Iris pigment epithelial cell (primary cell): ENCODE measurements at places on chromosomes 1 and 21.

- no peak for DNase-seq
These were observed 231.6 kb downstream of the TPR start for GRCh38 chr1:186143481-186143880.

DNA sequence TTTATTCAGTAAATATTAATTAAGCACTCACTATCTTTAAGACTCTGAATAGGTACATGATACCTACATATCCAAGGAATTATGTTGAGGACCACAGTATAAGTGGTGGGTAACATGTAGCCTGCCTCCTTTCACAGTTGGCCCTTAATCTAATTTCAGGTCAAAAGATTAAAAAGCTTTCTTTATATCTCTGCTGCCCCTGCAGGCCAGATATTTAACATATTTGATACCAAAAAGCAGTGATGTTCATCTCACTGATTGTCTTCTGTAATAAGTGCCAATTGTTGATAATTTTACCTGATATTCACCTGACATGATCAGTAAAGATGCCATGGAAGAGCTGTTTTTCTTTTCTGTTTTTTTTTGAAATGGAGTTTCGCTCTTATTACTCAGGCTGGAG is 36.5 kb downstream of the RLF start:
- DNase-seq, result no peak

GRCh38 chr1:62070384-62071011 is 124.2 kb upstream of the L1TD1 start:
- peak; percentile 37 for DNase-seq

DNA sequence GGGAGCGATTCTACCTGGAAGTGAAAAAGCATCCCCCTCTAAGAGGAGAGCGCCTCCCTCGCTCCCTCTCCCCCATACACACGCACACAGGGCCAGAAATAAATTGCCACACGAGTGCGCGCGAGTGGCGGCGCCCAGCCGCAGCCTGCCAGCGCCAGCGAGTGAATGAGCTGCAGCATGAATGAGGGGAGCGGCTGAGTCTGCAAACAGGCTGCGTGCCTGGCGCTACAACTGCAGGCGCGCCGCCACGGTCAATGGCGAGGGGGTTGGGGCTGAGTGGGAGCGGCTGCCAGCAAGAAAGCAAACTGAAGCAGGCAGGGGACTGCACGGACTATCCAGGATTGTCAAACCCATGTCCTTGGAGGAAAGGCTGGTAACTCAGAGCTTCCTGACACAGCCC is 2.2 kb downstream of the CAMK1G start:
- peak; percentile 32 for DNase-seq

- DNase-seq, result no peak
These were observed 2.6 kb downstream of the PTTG1IP start for GRCh38 chr21:44870748-44871495.
